ENCODE measurements at places on chromosomes 7 and 10.

GRCh38 chr10:125132344-125132743 is 28.0 kb downstream of the CTBP2 start:
- DNase-seq = peak; percentile 13

GRCh38 chr10:13743101-13743693 is 156.4 kb downstream of the PRPF18 start:
- no peak for DNase-seq

- no peak for DNase-seq
Observed at GRCh38 chr7:70785427-70785826, 346.5 kb upstream of the GALNT17 start.

- DNase-seq = no peak
Observed at GRCh38 chr10:124459395-124459794, 2.2 kb upstream of the LHPP start.

GRCh38 chr7:101688183-101688831 is 59.2 kb upstream of the MYL10 start:
- DNase-seq = peak; percentile 66

DNA sequence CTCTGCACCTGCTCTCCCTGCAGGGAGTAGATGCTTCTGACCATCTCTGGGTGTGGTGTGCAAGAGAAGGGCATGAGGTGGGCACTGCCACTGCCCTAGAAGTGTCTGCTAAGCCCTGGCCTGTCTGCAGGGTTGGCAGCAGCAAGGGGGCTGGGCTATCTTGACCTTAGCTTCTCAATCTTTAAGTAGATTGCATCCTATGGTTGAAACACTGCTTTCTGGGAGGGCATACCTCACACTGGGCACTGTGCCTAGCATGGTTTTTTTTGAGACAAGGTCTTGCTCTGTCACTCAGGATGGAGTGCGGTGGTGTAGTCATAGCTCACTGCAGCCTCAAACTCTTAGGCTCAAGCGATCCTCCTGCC is 54.9 kb downstream of the CLIP2 start:
- DNase-seq = no peak

- DNase-seq = no peak
Observed at GRCh38 chr7:101240226-101241014, 2.8 kb upstream of the CLDN15 start.

- peak; percentile 36 for DNase-seq
Observed at GRCh38 chr10:35135861-35136260, 9.2 kb downstream of the CREM start.

DNA sequence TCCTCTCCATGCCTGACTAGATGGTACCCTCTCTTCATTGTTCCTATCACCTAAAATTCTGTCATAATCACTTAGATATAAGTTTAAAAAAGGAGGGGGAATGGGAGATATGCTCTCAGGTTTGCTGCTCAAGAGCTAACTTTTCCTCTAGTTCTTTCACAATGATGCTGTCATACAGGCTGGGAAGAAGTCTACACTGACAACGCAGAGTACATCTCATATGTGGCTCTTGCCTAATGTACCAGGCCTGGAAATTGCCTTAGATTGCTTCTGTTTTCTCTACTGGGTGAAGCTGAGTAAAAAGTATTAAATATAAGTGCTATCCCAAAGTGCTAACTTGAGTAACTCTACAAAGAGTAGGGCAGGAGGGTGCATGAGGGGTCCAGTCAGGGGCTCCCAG is 43.8 kb upstream of the BET1 start:
- no peak for DNase-seq

GRCh38 chr10:100894033-100894432 is 18.7 kb upstream of the SLF2 start:
- peak; percentile 52 for DNase-seq

GRCh38 chr7:14229047-14229446 is 239.6 kb upstream of the ETV1 start:
- no peak for DNase-seq

DNA sequence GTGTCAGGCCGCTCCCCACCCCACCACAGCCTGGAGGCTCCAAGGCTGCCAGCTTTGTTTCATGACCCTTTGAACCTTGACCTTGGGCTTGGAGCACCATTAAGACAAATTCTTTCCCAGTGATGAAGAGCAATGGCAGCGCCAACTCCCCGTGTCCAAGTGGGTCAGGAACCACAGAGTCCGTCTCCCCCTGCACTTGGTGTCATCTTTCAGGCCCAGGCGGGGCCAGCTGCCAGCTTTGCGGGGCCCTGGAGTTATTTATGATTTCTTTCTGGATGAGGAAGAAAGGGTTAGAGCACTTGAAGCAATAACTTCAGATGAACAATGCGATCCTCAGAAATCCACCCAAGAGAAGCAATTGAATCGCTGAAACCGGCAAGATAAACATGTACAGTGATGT is 110.8 kb downstream of the MYL10 start:
- DNase-seq = no peak

DNA sequence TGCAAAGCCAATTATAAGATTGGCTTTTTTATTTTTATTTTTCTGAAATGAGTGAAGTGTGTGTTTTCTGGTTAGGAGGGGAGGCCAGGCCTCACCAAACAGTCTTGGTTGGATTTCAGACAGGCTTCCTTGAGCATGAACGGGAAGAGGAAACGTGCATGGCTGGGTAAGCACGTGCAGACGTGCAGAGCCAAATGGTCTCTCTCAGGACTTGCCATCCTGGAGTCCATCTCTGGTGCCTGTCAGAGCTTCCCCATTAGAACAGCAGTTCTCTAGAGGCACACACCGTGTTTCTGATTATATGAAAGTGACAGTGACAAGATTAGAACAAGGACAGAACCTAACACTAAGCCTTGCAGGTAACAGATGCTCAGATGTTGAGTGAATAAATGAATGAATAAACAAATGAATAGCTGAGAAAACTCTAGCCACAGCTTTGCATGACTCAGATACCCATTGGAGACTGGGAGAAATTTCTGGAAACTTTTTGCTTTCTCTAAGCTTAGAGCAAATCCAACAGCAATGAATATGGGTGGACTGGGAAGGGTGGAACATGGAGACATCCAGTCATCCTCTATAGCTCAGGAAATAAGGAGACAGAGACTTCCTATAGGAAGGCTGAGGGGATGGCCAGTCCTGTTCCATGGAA is 11.8 kb upstream of the CALD1 start:
- no peak for DNase-seq

GRCh38 chr7:41491883-41492471 is 210.9 kb downstream of the INHBA start:
- DNase-seq = no peak

- DNase-seq = no peak
Observed at GRCh38 chr10:30176776-30177533, 117.6 kb upstream of the JCAD start.

- DNase-seq = no peak
Observed at GRCh38 chr10:110989016-110989415, 69.6 kb downstream of the SHOC2 start.

- DNase-seq = no peak
Observed at GRCh38 chr7:12586271-12586670, 15.8 kb downstream of the SCIN start.

DNA sequence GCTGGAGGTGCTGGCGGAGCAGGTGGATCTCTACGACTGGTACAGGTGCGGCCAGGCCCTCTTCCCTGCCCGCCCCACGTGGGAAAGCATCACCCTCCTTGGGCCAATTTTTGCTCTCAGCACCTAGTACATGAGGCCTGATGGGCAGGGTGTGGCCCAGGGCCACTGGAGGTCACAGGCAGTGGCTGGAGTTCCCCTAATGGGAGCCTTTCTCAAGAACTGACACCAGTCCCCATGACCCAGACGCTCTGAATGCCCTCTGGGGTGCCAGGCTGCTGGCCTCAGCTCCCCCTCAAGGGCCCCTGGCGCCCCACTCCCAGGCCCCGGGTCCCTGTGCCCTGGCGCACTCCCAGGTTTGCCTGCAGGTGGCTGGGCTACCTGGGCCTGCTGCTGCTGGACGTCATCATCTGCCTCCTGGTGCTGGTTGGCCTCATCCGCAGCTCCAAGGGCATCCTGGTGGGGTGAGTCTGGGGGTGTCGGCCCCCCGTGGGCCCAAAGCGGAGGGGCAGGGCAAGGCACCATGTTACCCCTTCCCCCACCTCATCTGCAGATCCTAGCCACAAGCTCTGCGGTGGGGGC is 15.9 kb downstream of the TTYH3 start:
- no peak for DNase-seq

- DNase-seq = no peak
Observed at GRCh38 chr7:55554038-55554437, 18.3 kb downstream of the VOPP1 start.

DNA sequence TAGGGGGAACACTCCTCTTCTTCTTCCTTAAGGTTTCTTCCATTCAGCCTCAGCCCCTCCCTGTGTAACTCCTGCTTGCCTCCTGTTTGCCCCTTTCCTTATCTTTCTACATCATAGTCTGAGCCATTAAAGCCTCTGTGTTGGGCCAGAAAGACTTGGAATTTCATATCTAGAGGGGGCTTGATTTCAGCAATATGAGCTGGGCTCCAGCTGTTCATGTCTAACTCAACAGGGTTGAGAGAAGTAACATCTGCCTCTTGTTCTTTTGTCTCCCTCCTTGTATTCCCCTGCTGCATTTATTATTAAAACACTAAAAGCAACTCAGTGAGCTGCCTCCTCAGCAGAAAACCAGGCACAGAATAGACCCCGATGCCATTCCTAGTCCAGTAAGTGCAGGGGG is 17.6 kb downstream of the SEC24C start:
- DNase-seq = no peak

DNA sequence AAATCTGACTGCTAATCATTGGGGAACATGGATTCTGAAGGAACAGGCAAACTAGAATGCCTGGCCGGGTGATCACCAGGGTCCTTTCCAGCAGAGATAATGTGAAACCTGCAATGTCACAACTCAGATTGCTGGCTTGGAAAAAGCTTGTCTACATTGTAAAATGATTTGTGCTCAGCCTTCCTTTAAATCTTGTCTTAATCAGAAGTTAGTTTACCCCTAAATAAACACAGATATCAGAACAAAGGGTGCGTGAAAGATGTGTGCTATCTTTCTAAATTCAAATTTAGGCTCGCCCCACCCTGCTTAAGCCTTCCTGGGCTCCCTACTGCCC is 26.3 kb downstream of the COBL start:
- no peak for DNase-seq

- DNase-seq = no peak
Observed at GRCh38 chr10:105063796-105064195, 422.7 kb downstream of the SORCS3 start.

DNA sequence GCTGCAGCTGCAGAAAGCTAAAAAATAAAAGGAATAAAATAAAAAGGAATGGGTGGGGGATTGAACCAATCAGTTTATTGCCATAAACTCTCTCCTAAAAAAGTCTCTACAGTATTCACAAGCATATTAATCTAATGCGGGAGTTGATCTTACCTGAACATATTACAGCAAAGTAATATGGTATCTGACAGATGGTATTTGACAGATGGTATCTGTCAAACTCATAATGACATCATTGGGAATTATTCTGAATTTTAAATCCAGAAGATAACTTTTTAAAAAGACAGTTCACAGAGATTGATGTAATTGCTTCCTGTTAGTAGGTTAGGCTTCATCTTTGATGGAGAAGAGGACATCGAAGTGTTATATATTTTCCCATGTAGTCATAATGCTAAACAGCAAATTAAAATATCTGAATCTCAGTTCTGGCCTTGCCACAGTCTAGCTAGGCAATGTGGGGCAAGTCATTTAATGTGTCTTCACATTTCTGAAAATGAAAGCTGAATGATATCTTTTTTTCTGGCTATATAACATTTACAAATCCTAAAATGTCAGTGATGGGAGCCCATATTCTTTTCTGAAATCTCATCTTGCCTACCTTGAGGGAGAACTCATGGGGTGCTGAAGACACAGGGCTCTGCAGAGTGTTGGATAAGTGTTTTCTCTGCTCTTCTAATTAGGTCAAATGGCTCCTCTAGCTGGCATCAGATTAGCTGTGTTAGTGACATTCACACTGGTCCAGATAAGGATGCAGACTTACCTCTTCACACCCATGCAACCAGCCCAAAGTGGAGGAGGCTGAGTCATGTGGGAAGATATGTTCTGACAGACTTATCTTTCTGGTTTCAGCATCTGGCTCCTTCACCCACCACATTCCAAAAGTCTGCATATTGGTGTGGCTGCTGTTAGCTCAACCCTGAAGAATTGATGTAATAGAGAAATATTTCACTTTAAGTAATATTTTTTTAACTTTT is 2.1 kb upstream of the LIPM start:
- no peak for DNase-seq

DNA sequence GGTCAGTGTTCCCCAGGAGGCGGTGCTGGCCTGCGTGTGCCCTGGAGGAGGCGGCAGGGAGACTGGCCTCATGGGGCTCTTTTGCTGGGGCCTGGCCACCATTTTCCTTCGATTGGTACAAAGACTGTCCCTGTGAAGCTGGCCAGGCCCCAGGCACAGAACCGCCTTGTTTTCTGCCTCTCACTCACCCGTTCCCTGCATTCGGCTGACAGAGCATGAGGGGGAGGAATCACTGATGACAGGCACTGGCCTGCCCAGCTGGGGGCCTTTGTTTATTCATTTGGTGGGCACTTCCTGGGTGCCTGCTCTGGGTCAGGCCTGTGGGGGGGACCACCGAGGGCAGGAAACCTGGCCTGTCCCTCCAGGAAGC is 139.2 kb downstream of the FAM53B start:
- DNase-seq = no peak

DNA sequence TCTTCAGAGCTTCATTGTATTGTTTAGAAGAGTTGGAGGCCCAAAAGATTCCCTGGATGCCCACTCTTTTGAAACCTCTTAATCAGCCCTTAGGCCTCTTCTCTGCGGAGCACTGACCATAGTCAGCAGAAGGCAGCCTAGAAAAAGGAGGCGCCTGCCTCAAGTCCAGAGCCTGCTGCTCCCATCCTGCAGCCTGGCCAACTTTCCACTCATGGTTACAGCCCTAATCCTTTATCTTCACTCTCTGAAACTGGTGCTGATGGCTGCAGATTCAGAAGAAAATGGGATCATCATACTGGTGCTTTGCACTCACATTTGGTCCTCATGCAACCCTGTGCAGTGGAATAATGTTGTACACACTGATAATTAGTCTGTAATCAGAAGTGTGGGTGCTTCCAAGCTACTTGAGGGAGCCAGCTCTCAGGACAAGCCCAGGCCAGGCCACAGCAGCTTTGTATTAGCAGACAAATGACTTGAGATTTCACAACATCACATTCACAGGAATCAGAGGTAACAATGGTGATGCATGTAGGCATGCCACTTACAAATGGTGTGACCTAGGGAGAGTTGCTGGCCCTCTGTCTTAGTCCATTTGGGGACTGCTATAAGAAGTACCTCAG is 272.9 kb downstream of the GALNT17 start:
- DNase-seq = no peak
